Stimulated activated naive CD4-positive, alpha-beta T cell (primary cell): ENCODE measurements at places on chromosomes 2 and 18.

DNA sequence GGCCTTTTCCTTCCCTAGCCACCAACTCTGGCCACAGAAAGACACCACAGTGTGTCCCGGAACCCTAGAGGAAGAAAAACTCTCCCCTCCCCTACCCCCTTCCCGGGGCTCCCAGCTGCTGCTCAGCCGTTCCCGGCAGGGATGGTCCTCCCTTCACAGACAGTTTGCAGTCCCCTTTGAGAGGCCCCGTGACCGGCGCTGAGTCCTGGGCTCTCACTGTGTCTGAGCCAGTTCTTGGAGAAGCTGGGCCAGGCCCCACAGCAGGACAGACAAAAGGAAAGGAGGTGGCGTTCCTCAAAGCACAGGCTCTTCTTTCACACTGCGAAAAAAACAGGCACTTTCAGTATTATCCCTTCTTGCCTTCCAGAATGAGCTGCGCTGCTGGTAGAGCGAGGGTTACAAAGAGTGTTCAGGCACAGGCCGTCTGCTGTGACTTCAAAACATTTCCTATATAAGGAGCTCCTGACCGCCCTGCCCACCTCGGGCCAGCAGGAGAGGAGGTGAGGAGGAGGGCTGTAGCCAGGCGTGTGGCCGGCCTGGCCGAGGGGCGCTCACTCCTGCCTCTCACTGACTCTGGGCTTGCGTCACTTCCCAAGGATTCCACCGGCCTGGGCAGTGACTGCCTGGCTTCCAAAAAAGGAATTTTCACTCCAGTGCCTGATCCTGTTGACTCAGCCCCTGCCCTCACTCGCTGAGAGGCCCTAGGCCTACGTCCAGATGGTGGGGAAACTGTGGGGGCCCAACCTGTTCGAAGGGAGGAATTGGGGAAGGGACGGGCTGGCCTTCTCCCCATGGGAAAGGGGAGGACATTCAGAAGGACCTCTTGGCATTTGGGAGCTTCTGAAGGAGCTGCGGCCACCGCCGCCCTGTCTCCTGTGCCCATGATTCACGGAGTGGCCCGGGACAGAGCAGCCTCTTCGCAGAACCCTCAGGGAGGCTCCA is 24.9 kb downstream of the CIDEA start:
- no peak for DNase-seq

DNA sequence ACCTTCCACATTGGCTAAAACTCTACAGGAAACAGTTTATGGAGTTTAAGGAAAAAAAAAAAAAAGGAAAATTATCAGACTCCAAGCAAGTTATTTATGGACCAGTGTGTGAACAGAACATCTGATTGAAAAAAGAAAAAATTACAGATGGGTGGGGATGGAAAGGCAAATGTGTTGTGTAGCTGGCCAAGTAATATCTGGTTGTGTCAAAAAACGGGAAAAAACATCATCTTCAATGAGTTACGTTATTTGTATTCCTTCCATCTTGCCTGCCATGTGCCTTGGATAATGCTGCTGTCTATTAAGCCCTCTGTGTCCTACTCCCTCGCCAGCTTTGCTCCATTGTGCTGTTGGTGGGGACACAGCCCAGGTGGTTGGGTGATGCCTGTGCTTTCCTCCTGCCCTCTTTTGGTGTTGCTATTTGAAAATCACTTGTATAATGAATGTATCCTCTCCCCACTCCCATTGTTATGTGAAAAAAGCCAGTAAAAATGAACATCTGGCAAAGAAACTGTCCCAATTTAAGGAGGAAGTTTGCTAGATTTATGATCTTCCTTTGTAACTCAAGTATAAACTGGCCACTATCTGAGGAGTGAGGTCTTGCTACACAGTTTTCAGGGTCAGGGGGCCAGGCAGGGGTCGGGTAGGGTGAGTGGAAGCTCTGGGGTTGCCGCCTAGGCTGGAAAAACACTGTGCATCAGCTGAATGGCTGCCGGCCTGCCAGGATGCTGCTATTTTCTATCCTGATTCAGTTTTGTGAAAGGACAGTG is 155.9 kb downstream of the FMNL2 start:
- no peak for DNase-seq

DNA sequence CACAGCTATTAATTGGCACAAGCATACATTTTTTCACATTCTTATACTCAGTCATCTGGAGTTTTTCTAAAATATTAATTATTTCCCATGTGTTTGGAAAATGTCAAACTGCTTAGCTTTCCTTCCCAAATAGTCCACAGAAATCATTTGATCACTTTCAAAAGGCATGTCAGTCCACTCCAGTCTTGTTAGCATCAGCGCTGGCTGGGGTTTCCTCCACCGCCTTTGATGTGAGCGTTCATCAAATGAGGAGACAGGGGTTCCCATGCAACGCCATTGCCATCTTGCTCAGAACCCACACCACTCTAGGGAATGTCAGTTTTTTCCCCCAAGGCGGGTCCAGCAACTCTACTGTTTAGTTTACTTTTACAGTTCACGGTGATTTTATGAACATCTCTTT is 13.1 kb upstream of the RAX start:
- no peak for DNase-seq

- no peak for DNase-seq
Measured at GRCh38 chr2:55947752-55948151, 24.2 kb upstream of the EFEMP1 start.

DNA sequence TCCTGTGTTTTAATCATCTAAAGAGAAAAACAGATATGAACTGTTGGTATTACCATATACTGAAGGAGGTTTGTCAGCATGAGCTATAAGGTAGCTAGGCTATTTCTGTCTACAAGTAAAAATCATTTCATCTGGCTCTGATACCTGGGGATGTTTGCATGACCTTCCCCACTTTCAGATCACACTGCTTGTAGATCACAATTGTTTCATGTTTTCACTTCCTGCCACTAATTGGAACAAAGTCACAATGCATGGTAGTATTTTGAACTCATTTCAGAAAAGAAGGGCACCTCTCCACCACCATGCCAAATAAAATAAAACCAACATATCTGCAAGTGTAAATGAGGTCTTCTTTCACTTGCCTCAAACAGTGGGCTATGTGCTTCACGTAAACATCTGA is 37.8 kb downstream of the NYAP2 start:
- no peak for DNase-seq

DNA sequence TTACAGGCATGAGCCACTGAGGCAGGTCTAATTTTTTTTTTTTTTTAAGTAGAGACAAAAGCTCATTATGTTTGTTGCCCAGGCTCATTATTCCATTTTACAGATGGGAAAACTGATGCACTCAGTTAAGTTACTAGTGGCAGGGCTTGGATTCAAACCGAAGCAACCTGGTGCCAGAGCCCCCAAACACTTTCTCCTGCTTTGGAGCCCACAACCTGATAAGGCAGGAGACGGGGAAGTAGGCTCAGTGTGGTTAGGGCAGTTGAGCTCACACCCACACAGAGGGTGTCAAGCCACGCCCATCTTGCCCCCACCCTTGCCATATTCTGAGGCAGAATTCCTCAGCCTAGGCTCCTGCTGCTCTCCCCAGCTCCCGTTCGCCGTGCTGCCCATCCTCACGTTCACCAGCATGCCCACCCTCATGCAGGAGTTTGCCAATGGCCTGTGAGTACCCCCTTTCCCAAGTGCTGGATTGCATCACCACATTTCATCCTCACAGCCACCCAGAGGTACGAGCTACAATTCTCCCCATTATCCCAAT is 5.8 kb upstream of the CTDSP1 start:
- no peak for DNase-seq
